ENCODE measurements at places on chromosomes 2 and 18. TPM values are rescaled to one million over a fixed set of nuclear protein-coding genes. Genes with fewer than 3 reads are reported as not detected.

The COPS7B gene
- 31.2 TPM for total RNA-seq

The DAW1 gene
- 4.9 TPM for total RNA-seq

The FAM237A gene
- not detected for total RNA-seq

The TSPYL6 gene
- total RNA-seq: not detected

The NEB gene
- total RNA-seq: 0.83 TPM

DNA sequence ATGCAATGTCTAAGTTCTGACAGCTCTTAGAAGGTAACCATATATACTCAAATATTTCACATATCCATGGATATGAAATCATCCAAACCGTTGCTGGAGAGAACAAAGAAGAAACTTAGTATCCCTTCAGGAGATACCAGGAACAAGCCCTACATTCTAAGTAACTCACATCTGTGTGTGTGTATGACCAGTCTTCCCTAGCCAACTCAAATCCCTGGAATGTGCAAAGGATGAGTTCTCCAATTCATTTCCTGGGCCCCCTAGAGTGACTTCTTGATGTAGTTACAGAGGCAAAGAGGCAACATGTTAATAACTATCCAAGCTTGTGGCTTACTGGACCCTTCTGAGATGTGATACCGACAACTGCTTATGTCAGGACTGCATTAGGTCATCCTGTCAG is 20.1 kb downstream of the TPGS2 start:
- DNase-seq: no peak

GRCh38 chr2:43224131-43224570 is 2.3 kb downstream of the ZFP36L2 start:
- DNase-seq: peak; percentile 78

- DNase-seq: no peak
These were observed 211.1 kb downstream of the PTPRM start for GRCh38 chr18:7778181-7778580.

DNA sequence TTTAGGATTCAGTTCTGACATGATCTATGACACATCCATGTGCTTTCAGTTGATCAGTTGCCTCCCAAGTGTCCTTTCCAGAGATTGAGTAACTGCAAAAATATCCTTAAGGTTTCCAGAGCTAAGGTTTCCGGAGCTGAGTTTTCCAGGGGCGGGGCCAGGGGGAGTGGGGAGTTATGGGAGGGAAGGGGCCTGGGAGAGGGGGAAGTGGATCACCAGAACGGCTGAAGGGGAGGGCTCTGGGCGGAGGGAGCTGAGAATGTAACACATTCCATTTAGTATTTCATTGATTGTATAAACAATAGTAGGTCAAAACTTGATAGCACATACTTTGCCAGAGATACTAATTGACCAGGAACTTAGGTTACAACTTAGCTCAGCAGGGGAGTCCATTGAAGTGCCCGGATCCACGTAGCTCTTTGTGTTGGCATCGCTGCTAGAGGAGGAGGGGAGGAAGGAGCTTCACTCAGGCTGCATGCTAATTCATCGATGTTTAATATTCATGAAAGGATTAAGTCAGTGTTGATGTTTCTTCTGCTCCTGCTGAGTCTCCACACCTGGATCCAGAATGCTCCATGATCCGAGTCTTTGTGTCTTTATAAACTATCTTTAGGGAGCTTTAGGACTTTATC is 289.8 kb downstream of the ALPK2 start:
- DNase-seq: no peak

DNA sequence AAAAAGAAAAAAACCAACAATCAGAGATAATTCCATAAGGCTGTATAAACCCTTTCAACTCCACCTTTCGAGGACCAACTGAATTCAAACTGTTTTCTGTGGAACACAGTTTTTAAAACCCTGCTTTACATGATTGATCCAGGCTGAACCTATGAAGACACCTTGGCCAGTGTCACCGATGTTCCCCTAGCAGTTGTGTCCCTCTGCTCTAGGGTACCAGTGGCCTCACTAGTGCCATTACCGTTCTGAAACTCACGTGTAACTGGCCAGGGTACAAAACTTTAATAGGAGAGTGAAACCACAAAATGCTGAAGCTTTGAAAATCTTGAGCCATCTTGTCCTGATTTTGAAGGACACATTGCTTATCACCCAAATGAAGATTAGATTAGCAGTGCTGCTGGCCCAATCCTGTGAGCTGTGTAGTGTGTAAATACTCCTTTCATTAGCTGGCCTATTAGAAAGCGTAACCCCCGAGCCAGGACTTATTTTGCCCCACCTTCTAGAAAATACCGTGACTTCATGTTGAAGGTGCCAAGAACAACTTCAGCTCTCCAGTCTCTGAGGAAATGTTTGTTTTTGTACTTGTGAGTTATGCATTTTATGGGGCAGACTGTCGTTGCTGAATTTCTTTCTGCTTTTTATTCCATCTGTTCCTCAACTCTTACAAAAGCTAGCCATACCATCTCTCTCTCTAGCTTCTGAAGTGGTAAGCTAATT is 147.8 kb upstream of the MAP3K20 start:
- no peak for DNase-seq

DNA sequence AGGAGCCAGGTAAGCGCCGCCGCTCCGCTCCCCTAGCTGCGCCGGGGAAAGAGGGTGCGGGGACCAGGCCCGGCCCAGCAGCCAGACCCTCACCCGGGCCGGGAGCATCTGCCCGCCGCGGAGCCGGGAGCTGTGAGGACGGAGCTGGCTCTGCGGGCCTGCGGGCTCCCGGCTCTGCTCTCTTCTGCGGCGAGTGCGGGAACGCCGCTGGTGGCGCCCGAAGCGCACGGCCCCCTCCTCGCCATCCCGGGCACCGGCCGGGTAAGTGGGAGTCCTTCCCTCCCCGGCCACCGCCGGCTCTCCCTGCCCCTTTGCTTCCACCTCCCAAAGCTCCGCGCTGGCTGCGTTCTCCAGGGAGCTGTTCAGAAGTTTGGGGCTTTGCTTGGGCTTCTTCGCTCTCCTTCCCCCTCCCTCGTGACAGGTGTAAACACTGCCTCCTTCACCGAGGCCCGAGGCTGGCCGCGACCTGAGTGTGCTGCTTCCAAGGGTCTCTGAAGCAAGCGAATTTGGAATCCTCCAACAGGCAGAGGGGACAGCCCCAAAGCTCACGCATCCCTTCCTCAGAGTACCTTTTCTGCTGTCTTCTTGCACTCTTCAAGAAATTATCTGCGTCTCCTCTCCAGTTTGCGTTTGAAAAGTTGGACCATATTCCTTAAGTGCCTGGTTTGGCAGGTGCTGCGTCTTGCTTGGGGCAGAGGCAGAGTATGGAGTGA is 632 bp downstream of the AFTPH start:
- DNase-seq: no peak

Data from lower lobe of right lung (tissue), 2 donors.